Breast epithelium (tissue), 4 donors: ENCODE measurements at places on chromosomes 13 and 19. TPM values are rescaled to one million over a fixed set of nuclear protein-coding genes. Genes with fewer than 3 reads are reported as not detected.

Gene S1PR5
- total RNA-seq: 0.66 TPM

DNA sequence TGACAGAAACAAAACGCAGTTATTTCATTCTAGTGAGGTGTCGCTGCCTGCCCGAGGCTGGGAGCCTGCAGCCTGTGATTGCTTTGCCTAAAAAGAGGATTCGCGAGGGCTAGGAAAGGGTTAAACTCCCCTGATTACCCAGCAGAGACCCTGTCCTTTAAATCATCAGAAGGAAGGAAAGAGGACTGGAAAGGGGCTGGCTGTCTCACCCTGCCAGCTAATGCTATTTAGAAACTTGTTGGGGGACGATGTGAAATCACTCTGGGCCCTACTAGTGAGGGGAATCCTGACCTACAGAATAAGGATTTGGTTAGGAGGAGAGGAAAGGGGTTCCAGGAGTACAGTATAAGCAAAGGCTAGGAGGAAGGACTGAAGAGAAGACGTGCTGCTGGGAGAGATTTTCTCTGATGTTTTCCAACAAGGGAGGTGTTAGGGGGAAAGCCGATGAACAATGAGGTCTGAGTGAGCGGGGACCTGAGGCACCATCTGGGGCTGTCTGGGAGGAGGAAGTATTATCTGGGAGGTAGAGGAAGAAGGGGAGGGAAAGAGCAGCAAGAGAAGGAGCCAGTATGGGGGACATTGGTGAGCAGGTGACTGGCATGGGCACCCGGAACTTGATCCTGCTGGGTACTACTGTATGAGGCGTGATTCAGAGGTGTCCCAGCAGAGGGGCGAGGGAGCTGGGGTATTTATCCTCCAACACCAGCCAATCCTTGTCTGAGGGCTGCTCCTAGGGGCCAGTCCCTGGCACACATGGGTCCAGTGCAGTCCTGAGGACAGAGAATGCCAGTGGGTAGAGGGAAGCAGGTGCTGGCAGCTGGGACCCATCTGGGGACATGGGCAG, 55.7 kb upstream of the PTPRS start:
- DNase-seq: no peak

DNA sequence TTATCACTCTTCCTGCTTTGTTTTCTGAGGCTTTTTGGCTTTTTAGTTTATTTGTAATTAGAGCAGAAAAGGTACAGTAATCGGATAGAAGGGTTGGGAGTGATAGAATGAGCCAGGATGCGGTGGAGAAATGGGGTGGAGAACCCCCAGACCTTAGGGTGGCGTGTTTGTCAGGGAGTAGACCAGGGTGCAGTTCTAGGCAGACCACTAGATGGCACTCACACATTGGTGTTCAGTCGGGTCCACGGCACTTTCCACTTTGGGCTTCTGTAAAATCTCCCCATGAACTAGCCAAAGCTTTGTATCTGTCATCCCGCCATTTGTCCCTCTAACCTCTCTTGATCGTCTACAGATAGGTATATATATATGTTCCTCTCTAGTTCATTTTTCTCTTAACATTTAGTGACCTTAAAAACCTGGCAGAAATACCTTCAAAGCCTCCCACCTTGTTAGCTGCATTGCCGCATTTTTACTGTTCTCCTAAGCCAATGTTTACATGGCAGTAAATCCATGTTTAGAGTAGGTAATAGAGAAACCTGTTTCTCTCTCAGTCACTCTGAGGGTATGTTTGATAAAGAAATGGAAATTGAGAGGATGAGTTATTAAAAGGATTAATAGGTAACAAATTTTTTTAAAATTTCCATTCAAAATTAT, 154.9 kb downstream of the TM9SF2 start:
- DNase-seq: peak; percentile 72

GRCh38 chr13:29513002-29513980, 82.2 kb downstream of the SLC7A1 start:
- no peak for DNase-seq

DNA sequence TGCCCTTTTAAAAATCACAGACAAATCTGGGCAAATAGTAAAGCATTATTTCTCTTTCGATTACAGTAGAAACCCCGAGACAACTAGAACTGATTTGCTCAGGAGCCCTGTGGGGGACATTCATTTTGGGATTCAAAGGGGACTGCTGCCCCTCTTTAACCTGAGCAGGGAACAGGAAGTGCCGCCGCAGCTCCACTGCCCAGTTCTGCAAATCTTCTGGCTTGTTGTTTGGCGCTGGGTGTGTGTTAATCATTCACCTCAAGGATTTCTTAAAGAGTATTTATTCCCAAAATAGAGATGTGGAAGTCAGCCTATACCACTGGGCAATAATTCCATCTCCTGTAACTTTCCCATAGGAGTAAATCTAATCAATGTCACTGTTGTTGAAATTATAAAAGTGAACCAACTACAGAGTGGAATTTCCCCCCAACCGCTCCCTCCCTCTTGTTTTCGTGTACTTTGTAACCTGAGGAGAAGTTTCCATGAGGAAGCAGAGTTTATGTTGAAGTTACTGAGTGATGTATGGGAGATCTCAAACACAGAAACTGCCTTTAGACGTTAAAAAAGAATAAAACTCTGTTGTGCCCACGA, 515.8 kb downstream of the KLF12 start:
- no peak for DNase-seq

Gene CRLF1
- 5.6 TPM for total RNA-seq
